Inflammatory macrophage treated with lipopolysaccharide for 4 hours (primary cell): ENCODE measurements at places on chromosomes 2 and 18.
A peak's percentile ranks its signal among the peaks of the same experiment; 100 is the strongest.

DNA sequence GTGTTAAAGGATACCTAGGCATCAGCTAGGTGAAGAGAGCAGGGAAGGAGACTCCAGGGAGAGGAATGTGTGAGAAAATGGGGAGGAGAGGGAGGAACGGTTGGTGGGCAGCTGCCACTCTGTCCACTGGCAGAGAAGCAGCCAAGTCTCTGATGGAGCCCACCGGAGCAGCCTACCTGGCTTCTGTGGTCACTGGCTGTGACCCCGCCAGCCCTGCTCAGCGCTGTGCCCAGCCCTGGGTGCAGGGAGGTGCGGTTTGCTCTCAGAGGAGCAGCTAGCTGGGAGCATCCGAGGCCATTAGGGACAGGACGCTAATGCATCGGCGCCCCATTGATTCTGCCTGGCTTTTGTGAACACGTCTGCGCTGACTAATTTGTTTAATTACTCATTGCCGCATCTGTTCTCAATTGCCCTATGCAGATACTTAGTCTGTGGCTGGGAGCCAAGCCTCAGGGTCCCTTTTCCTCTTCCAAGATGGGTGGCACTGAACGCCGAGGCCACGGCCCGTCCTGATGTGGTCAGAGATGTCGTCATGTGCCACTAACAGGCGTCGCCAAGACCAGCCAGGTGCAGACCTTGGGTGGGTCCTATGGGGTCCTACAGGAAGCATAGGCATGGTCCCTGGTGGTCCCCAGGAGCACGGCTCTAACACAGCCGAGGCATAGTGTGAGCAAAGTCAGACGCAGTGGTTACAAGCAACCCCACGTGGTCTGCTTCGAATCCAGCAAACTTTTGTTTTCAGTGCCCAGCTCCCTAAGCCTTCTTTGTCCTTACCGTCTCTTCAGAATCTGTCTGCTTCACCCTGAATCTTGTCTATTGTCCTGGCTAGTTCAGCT is 82.0 kb downstream of the RRM2 start:
- DNase-seq, result no peak

GRCh38 chr18:63297687-63298399 is 21.7 kb downstream of the BCL2 start:
- no peak for DNase-seq

GRCh38 chr18:42336139-42336538 is 381.1 kb downstream of the PIK3C3 start:
- no peak for DNase-seq

DNA sequence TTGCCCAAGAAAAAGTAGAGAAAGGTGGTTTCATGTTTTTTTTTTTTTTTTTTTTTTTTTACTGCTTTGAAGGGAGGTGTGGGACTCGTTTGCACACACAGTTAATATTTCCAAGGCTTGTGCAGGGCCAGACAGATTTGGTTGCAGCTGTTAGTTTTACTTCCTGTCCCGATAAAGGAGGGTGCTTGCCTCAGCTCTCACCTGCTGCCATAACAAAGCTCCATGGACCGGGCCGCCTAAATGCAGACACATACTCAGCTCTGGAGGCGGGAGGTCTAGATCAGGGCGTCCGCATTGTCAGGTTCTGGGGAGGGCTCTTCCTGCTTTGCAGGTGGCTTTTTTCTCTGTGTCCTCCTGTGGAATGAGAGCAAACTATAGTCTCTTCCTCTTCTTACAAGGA is 69.9 kb downstream of the ODC1 start:
- no peak for DNase-seq

DNA sequence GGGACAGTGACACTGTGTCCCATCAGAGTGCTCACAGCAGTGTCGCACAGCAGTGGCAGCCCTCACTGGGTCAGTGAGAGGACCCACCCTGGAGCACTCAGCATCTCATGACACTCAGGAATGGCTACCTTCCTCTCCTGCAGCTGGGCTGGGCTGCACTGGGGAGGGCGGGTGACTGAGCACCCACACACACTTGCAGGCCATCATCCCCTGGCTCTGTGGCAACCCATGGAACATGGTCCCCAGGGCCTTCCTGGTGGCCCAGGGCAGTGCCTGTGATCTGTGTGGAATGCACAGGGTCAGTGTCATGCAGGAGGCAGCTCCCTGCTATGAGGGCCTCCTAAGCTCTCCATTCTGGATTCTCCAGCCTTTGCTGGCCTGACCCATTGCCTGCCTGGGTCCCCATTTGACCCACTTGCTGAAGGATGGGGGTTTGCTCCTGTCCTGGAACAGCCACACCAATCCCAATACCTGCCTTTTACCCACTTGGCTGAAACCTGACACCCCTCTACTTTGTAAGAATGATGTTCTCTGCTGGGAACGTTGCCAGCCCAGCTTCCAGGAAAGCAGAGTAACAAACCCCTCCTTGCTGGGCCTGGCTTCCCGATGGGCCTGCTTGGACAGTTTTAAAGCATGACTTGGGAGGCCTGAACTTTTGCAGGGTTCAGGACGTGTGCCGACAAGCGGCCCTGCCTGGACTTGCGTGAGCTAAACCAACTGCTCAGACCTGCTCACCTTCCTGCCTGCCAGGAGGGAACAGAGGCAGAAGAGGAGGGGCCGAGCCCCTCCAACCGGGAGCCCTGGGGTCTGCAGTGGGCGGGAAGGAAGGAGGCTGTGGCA is 13.7 kb downstream of the HS6ST1 start:
- DNase-seq, result no peak

DNA sequence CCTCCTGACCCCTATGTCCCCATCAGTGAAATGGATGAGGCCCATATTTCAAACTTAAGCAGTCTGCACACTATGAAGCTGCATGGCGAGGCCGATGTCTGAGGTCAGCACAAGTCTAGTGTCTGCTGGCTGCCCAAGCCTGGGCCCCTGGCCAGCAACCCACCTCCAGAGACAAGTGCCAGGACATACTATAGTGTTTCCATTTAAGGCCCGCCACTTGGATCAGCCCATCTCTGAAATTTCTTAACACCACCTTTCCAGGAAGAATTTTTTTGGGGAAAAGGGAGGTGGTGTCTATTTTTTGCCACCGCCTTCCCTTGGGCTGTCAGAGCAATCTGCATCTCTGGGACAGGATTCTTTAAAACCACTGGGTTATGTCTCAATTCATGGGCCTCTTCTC is 1.8 kb downstream of the ACVR1 start:
- no peak for DNase-seq

DNA sequence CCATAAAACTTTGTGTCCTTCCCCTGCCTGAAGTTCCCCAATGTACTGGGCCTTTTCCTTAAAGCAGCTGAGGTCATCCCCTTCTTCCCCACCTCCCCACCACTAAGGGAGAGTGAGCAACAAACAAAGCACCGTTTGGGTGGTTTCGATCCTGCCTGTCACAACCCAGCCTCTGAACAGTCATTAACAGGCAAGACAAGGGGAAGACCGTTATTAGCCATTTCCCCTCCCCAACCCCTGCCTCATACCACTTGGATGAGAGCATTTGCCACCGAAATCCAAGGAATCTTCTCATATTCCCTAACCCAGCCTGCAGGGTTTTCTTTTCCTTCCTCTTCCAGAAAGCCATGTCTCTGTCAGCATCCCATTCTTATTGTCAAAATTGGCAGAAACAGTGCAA is 65.6 kb downstream of the STRADB start:
- DNase-seq, result no peak

GRCh38 chr2:203535078-203535783 is at the start of gene RAPH1:
RAPH1 (minus strand) TSS chr2:203535301; CDS start chr2:203495353, 39,948 bp downstream.
- peak; percentile 95 for DNase-seq

DNA sequence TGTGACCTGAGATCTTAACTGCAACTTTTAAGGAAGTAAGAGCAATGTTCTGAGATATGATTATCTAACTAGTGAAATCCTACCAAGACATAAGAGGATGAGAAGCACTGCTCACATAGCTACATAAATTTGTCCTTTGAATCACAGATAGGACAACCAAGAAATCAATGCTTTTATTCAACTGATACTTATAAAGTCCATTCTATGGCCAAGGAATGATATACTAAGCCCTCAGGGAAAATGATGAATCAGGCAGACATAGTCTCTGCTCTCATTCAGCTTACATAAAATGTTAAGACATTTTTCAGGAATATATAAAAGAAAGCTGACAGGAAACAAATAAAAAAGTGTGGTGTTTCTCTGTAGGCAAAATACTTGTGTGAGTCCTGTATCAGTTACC is 39.1 kb downstream of the PGAP1 start:
- DNase-seq, result no peak

DNA sequence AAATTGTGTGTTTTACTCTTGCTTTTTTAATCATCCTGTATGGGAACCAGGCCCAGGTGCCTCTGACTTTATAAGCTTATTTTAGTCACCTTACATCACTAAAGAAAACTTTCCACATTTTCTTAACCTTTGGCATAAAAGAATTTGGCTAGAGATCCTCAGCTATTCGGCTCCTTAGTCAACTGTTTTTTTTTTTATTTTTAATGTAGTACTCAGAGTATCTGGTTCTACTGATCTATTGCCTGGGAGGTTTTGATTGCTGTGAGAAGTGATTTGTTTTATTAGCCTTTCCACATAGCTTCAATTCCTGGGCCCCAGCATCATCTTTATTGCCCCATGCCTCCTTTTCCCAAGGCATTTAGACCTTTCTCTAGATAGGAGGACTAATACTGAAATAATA is 121.0 kb downstream of the MYO1B start:
- DNase-seq, result no peak

DNA sequence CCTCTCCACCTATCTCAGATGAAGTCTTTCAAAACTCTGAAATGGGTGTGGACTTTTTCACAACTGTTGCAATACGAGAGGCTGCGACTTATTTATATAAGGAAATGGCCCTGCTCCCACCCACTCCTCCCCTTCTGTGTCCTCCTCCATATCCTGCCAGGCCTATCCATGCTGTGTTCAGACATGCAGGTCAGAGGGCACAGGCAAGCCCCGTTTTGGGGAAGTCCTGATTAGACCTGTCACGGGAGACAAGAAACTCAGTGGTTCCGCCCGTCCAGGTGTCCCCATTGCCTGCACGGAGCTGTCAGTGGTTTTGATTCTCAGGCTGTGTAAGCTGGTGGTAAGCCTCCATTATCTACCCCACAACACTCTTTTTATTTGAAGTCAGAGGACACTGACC is 99.6 kb upstream of the MGAT5 start:
- DNase-seq, result peak; percentile 81

DNA sequence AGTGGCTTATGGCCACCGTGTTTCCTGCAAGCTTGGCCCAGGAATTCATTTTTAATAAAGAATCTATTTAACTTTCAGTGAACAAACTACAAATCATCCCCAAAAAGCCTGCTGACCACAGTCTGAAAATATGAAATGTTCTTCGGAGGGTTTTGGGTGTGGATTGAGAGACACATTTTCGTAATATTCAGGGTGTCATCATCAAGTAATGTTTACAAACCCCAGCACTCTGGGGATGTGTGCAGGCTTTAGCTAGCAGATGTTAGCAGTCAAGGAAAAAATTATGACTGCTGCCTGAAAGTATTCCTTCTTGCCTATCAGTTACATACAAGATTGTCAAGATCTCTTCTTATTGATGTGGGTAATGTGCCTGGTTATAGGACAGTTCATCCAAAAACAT is 143.9 kb upstream of the FN1 start:
- peak; percentile 72 for DNase-seq
